NCI-H146 (cell line): ENCODE measurements at places on chromosomes 4 and X.

- no peak for DNase-seq
These were observed 10.9 kb downstream of the SAP30 start for GRCh38 chr4:173381610-173382009.

DNA sequence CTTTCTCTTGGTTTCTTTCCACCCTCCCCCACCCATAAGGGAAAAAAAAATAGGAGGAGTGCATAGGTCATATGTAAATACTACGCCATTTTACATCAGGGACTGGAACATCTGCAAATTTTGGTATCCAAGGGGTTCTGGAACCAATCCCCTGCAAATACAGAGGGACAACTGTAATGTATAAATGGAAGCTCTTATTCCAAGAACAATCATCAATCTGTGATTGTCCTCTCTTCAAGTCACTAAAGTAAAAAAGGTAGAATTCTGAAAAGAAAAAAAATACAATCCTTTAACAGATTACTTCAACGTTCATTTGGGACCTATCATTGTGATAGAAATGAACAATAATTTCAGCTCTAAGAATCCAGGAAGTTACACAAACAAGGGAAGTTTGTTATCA is 13.6 kb downstream of the PPA2 start:
- DNase-seq = no peak

GRCh38 chrX:148574237-148574973 is 74.0 kb downstream of the AFF2 start:
- no peak for DNase-seq

DNA sequence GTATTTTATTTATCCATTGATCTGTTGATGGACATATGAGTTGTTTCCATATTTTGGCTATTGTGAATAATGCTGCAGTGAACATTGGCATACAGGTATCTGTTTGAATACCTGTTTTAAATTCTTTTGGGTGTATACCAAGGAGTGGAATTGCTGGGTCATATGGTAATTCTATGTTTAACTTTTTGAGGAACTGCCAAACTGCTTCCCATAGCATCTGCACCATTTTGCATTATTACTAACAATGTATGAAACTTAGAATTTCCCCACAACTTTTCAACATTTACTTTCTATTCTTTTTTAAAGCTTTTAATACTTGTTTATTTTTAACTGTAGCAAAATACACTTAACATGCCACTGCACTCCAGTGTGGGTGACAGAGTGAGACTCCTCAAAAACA is 57.0 kb upstream of the MSN start:
- no peak for DNase-seq

GRCh38 chr4:3122081-3122563 is 47.6 kb downstream of the HTT start:
- no peak for DNase-seq

GRCh38 chr4:141350122-141350905 is 129.6 kb downstream of the ZNF330 start:
- DNase-seq = peak; percentile 3

- DNase-seq = no peak
These were observed 59.4 kb upstream of the SLC7A11 start for GRCh38 chr4:138301536-138301935.

- DNase-seq = peak; percentile 53
These were observed 6.8 kb upstream of the RHOH start for GRCh38 chr4:40190019-40190418.

DNA sequence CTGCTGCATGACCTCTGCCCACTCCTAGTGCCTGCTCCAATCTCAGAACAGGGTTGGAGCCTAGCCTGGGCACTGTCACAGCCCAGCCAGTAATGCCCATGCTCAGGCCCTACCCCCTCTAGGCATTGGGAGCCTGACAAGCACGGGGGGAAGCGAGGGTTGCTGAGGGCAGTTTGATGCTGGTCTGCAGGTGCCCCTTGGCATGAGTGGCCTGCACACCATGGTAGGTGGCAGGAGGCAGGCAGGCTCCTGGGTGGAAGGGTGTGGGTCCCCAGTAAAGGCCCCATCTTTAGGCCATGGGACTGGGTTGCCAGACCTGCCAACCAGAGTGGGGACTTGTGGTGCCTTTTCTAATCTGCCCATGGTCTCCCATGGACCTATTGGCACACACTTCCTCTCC is 72.1 kb upstream of the DCAF12L2 start:
- no peak for DNase-seq

DNA sequence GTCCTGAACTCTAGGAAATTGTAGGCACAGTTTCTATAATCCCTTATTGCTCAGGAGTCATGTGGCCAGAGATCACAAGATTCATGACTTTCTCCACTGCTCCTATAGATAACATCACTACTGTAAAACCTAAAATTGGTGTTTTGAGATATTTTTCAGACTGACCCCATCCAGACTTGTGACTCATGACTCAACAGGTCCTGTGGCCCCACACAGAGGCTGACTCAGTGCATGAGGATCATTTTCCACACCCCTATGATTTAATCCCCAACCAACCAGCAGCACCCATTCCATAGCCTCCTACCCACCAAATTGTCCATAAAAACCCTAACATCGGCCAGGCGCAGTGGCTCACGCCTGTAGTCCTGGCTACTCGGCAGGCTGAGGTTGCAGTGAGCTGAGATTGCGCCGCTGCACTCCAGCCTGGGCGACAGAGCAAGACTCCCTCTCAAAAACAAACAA is 13.2 kb upstream of the XIAP start:
- no peak for DNase-seq

DNA sequence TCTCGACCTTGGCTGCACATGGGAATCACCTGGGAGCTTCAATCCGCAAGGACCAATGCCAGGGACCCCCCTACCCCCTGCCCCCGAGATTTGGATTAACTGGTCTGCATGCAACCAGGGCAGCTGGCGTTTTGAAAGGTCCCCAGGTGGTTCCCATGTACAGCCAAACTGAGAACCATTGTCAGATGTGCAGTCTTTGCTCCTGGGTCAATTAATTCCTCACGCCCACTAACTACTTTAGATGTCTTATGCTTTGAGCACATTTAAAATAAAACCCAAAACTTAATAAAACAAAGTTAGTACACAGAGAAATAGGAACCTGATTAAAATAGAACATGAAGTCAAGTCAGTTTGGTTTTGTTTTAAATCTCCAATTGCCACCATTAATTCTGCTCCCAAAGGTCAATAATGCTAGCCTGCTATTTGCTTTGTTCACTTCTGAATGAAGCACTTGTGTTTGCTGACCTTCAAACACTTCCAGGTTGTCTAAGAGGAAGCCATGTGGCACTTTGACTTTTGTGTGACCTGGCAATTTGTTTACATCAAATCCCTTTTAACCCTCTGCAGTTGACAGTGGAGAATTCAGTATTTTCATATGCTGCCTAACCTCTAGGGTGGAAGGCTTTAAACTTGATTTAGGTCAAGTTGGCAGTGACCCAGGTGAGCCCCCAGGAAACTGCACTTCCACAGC is 27.2 kb upstream of the TMSB4X start:
- peak; percentile 82 for DNase-seq

DNA sequence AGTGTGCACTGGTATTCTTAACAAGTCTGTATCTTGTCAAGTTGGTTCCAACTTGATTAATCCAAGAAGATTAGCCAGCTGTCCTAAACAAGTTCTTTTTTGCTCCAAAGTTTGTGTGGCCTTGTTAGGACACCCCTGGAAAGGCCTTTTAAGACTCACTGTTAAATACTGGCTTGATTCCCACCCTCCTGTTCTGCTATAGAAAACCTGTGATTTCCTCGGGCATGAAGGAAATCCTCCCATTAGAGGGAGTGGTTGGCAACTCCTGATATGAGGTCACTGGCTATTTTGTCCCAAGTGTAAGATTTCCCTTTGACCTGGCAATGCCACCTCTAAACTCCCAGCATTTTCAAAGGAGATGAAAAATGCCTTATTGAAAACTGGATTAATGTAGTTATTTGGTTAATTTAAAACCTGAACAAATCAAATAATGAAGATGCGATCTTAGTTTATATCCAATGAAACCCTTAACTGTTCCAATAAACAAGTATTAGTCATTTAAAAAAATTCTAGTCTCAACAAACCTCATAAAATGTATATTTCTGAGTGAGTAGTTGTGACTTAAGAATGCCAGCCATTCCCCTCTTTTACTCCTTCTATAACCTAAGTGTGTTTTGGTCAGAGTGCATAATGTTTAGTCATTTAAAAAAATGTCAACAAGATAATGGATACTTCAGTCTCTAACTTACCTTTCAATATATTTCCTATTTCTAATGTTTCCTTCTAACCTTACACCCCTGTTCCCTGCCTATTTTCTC is 94.4 kb downstream of the NPNT start:
- DNase-seq = no peak

DNA sequence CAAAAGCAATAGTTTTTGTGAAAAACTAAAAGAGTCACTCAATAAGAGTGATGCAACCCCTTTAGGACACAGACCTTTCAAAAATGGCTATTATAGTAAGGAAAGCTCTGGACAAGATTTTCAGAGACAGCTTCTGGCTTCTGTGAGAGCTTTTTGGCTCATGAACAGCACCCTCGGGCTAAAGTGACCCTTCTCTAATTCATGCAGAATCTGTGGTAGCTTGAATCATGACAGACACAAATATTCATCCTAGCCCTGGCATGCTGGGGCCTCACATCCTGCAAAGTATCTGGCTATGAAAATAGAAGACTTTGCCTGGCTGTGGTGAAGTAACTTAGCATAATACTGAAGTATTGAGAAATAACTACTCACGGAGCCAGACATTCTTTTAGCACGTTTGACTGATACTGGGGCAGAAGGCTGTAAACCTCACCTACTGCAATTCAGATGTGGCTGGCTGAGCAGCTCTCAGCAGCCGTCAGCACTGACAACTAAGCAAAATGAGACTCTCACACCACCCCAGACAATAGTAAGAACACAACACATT is 327.3 kb downstream of the MAPK10 start:
- DNase-seq = no peak

DNA sequence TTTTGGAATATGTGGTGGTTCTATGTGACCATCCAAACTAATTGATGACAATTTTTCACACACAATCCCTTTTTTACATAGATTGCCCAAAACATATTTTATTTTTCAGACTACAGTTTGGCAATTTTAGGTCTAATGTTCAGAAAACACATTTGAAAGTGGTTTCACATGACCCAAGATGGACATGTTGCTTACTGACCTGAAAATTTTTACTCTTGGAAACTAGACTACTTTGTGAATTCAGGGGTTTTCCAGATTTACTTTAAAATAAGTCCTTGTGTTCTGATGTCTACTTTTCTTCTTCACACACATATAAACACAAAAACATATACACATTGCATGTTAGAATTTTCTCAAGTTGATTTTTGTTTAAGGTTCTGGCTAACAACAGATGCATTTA is 79.5 kb downstream of the HMGB2 start:
- no peak for DNase-seq

- no peak for DNase-seq
These were observed 46.3 kb upstream of the HUWE1 start for GRCh38 chrX:53732797-53733196.

DNA sequence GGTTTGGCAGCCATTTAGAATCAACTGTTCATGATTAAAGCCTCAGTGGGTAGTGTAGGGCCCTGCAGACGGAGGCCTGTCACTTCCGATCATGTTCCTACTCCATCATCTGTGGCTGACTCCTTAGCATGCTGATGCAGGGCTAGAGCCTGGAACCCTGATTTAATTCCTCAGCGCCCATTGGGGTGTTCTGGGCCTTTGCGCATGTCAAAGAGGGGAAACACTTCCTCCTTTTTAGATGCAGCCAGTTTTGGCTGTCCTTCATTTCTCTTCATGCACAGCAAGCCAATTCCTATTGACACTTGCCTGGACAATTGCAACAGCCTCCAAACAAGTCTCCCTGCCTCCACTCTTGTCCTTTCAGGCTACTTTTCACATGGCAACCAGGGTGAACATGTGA is 51.9 kb upstream of the MAGEA4 start:
- DNase-seq = no peak

- no peak for DNase-seq
These were observed 9.8 kb upstream of the PGM2 start for GRCh38 chr4:37816719-37817118.
